CD4-positive, alpha-beta T cell treated with Interleukin-1 beta for 1 hour (primary cell): ENCODE measurements at places on chromosomes 3 and 15.

DNA sequence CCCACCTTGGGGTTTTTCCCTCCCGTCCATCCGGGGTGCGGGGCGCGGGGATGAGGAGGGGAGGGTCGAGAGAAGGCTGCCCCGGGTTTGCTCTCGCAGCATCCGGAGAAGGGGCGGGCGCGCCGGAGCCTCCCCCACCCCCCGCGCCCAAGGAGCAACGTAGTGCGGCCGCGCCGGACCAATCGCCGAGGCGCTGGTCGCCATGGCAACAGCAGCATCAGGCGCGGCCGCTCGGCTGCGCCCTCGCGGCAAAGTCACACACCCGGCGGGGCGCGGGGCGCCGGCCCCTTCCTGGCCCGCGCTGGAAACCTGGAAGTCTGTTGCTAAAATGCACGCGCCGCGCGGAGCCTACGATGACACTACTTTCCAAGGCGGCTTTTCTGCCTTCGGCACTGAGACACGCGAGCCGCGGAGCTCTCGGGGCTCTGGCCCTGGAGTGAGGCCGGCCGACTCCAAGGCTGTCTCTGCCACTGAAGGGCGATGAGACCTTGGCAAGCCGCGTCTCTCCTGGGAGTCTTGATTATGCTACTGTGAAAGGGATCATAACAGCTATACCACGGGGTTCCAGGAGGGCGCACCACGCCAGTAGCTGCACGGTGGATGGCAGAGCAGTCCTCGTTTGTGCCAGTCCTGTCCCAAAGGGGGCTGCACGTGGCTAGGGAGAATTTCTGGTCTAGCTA is at the start of gene IQSEC1:
Gene IQSEC1 (minus strand): TSS at position 104 of the 680 bp plus-strand sequence. CDS start 415 bp downstream, outside the sequence.
- peak; percentile 87 for DNase-seq

GRCh38 chr3:177676148-177676547 is 478.9 kb upstream of the TBL1XR1 start:
- no peak for DNase-seq

DNA sequence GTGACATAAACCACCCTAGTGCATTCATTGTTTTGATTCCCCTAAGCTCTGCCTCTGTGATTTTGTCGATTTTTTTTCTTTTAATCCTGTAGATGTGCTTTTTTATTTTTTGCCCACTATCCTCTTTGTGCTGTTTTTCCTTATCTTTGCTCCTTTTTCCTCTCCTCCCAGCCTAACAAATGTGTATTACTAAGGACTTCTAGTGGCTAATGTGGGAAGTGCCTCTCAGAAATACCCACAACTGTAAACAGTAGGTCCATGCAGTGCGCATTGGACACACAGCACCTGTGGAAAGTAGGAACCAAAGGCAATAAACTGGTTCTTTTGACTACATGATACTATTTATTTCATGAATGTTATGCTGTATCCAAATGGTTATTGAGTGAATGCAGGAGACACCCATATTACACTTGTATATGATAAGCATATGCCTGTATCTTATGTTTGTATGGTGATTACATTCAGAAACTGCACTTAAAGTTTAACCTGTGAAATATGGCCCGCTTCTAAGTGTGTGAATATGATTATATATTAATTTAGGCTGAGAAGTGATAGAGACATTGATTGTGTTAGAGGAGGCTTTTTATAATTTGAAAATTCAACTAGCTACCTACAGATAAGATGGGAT is 147.8 kb downstream of the PLCL2 start:
- DNase-seq: no peak

DNA sequence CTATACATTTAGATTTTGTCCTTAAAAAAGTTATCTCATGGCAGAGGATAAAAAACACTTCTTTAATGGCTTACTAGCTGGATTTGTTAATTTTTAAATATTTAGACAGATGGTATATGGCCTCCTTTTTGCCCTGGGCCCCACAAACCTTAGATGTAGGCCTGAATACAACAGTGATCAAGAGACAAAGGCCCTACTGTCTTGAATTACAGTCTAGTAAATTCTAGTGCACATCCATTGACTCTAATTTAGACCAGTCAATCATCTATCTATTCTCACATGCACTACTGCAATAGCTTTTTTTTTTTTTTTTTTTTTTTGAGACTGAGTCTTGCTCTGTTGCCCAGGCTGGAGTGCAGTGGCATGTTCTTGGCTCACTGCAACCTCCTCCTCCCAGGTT is 452.8 kb downstream of the FHIT start:
- no peak for DNase-seq

DNA sequence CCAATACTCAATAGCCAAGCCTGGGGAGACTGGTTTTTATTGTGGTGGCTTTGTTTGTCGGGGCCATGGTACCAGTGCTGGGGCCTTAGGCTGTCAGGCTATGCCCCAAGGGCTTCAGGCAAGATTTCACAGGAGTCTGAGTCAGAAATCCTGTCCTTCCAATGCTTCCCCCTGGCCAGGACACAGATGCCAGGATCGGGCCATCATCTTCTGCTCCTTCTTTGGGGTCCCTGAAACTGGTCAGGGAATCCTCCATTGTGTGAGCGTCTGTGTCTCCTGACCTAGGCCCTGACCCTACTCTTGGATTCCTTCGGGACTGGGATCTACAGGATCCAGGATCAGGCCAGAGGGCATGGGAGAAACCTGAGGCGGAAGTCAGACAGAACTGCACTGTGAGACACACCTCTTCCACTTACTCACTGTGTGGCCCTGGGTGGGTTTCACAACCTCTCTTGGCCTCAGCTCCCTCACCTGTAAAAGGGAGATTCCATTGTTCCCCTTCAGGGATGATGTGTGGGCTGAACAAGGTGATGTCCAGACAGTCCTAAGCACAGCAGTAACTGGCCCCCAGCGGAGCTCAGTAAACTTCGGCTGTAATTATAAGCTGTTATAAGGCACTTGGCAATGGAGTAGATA is 292.7 kb downstream of the UACA start:
- no peak for DNase-seq

GRCh38 chr3:42778644-42779043 is 5.6 kb upstream of the CCDC13 start:
- DNase-seq: no peak

GRCh38 chr3:140288595-140288994 is 353.6 kb downstream of the CLSTN2 start:
- DNase-seq: no peak

- DNase-seq: no peak
Observed at GRCh38 chr3:102124282-102124681, 275.0 kb downstream of the NFKBIZ start.

- peak; percentile 24 for DNase-seq
Observed at GRCh38 chr15:89486726-89487050, 9.7 kb downstream of the RHCG start.

DNA sequence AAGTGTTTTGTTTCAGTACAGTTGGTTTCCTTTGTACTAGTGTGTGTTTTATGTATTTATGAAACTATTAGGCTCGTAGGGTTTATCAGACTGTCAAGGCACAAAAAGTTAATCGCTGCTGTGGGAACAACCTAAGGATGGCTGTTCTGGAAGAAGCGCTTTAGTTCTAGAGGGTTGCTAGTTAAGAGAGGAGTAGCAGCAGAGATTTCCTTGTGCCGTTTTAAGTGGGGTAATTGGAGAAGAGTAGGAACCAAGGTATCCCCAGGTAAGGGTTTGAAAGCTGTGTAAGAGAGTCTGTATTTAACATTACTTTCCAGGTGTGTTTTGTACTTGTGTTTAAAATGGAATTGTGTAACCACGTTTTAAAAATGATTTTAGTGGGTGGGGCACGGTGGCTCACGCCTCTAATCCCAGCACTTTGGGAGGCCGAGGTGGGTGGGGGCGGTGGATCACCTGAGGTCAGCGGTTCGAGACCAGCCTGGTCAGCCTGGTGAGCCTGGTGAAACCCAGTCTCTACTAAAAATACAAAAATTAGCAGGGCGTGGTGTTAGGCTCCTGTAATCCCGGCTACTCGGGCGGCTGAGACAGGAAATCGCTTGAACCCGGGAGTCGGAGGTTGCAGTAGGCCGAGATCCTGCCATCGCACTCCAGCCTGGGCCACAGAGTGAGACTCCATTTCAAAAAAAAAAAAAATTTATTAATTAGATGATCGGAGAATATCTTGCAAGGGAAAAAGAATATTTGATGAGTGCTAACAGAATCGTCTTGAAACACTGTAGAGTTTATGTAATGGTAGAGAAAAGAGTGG is 2.6 kb downstream of the MORF4L1 start:
- DNase-seq: no peak

GRCh38 chr15:78179906-78180305 is 30.7 kb downstream of the IDH3A start:
- DNase-seq: no peak

GRCh38 chr3:47874438-47874837 is 71.5 kb downstream of the DHX30 start:
- DNase-seq: no peak

DNA sequence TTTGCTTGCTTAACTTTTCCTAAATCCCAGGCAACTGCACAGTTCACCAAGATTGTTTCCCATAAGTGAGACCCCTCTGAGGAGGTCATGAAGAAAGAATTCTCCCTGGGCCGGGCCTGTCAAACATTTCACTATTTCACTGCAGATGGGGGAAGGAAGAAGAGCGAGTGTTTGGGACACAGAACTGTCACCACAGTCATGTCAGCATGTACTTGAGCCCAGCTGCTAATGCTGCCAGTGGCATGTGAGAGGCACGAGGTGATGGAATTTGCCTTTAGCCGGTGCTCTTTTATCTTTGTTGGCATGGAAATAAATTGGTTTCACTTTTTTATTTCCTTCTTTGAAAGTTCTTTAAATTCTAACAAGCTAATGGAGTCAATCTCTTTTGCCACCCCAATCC is 277.9 kb upstream of the GADL1 start:
- no peak for DNase-seq

DNA sequence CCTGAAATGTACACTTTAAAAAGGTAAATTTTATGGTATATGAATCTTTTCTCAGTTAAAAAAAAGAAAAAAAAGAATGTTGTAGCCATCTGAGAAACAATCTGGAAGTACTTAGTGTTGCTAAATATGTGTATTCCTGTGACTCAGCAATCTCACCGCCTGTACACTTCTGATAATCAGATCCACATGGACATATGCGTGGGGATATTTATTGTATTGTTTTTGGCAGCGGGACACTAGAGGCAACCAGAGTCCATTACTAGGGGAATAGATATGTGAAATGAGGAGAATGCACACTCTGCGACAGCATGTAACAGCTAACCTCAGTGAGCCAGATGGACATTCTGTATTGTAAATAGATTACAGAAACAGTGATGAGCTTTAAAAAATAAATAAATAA is 65.4 kb downstream of the AQP9 start:
- no peak for DNase-seq

GRCh38 chr15:62653122-62653521 is 389.4 kb upstream of the TPM1 start:
- no peak for DNase-seq

DNA sequence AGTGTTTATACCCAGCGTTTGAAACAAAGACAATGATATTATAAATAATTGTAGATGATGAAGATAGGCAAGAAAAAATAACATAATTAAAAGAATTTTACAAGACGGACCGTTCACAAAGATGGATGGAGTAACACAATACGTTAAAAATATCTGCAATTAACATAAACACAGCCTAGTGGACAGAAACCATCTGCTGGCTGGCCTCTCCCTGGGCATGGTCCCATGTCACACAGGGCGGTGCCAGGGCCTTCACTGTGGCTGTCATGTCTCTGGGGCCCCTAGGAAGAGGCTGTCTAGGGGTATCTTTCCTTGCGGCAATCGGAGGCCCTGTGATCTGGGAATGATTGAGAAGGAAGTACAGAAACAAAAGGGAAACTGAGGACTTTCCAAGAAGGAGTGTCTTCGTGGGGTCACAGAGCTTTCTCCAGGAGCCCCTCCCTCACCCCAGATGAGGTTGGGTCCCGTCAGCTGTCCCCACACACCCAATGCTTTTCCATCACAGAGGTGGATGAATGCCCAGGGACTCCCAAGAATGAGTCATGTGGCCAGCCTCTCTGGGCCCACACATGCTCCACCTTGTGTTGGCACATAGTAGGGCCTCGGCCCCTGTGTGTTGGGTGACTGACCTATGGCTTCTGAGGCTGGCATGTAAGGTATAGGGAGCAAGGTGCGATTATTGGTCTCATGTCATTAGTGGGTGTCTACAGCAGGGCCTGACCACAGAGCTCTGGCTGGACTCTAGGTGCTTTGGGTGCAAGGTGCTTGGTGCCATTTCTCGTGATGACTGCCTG is 87.1 kb downstream of the DNAJB8 start:
- DNase-seq: no peak

GRCh38 chr3:17038900-17039553 is 154.3 kb downstream of the PLCL2 start:
- no peak for DNase-seq

- no peak for DNase-seq
Observed at GRCh38 chr15:88267720-88268119, 11.2 kb upstream of the NTRK3 start.

DNA sequence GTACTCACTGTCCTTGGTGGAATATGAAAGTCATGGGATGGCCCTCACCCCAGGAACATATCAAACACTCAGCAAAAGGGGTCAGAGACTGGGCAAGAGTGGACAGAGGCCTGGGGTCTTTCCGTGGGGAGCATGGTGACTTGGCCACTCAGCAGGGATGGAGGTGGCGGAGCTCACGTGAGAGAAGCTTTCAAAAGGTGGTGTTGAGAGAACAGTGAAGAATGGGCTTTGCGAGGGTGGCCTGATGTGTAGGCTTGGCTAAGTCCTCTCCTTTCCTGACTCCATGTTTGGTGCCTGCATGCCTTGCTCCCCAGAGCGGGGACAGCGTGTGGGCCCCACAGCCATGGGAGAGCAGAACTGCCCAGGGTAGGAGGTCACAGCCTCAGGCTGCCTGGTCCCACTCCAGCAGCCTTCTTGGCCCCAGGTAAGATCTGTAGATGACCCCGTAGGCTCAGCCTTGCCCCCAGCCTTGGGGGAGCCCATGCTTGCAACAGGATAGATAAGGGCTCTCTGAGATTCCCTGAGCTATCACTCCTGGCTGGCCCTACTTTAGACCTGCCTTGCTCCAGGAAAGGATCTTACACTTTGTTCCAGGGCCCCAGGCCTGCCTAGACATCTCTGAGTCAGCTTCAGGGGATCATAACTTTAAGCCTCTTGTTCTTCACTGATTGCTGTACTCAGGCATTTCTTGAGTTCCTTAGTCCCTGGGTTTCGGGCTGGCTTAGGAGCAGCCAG is 17.0 kb downstream of the RPLP1 start:
- DNase-seq: no peak

- DNase-seq: no peak
Observed at GRCh38 chr15:74319138-74319460, 48.3 kb downstream of the CYP11A1 start.

DNA sequence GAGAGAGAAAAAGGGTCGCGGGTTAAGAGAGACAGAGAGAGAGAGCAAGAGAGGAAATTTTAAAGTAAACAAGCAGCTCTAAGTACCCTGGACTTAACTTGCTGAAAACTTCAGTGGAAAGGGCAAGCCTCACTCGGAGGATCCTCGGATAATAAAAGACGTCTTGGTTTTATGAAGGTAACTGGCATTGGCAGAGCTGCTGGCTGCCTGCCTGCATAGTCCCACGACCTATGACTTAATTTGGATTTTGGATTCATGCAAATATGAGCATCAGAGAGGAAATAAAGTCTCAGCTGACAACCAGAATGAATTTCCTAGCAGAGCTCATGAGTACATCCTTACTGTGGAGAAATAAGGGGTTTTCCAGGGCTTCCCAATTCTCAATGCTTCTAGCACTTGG is 95.1 kb upstream of the PDZRN3 start:
- no peak for DNase-seq
